ENCODE measurements at places on chromosomes 5 and 9.
A peak's percentile ranks its signal among the peaks of the same experiment; 100 is the strongest.

DNA sequence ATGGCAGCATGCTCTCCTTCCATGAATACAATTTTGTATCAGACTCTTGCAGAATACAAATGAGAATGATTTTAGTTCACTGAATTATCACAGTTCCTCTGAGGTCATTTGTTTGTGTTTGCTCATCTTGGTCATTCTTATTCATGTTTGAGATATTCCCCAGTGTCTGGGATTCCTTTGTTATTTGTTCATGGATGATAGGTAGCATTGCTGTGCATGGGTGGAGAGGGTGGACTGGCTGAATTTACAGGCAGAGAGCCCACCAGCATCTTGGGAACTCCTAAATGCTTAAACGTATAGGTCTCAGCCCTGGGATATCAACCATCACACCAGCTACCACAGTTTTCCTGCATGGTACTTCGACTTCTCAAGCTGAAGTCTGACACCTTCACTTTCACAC lies 459.8 kb downstream of the CCDC171 start:
- DNase-seq, result no peak

DNA sequence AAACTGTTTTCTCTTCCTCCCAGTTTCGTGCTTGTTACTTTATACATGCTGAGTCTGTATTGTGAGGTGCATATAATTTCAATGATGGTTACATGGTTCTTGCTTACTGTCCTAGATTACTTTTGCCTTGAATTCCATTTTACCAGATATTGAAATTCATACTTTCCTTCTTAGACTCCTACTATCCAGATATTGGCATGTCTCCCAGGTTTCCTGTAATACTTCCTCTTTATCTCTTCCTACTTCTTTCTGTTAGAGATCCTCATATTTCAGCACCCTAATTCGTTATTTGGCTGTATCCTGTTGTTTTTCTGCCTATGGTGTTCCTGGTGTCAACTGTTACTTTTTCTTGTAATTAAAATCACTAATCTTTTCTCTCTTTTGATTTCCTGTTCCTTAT lies 522.1 kb downstream of the CCDC171 start:
- DNase-seq, result no peak

DNA sequence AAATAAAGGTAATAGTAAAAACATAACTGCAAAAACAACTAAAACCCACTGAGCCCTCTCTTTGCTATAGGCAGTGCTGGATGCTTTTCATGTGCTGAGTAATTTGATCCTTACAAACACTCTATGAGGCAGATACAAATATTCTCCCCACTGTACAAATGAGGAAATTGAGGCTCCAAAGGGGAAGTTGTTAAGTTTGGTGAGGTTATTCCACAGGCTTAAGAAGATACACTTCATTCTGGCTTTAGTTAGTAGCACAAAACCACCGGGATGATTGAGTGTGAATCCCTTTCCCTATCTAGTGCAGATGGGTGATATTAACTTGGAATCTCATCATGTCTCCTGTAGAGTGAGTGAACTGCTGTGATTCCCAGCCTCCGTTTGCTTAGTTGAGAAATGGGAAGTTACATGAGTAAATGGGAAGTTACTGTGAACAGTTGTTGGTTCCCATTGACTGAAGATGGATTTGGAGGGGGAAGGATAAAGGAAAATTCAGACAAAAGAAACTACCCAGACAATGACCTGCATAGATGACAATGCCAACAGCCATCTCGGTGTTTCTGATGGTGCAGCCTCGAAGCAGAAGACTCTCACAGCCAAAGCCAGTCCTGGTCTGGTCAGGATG lies 208.3 kb downstream of the ATP10B start:
- no peak for DNase-seq

- no peak for DNase-seq
Measured at GRCh38 chr9:12640016-12640587, 53.1 kb upstream of the TYRP1 start.

GRCh38 chr5:80341016-80341775 lies 21.4 kb downstream of the SPZ1 start:
- DNase-seq, result no peak

- no peak for DNase-seq
Measured at GRCh38 chr5:130109152-130109551, 204.9 kb downstream of the CHSY3 start.

- peak; percentile 85 for DNase-seq
Measured at GRCh38 chr9:91422758-91423711, 597 bp downstream of the NFIL3 start.

DNA sequence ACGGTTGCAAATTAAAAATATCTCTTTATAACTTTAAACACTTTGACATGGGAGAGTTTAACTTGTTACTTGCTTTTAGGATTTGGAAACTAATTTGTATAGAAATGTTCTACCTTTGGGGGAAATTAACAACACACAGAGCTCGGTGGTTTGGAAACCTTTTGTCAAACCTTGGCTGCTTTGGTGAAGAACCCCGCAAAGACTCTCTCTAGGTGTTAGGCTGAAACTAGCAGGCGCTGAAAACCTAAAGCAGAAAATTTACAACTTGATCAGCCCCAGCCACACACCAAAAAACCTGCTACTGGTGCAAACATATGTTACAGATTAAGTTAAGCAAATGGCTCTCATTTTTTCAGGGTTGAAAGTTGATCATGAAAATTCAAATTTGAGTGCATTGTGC lies 25.8 kb downstream of the NR2F1 start:
- DNase-seq, result no peak

DNA sequence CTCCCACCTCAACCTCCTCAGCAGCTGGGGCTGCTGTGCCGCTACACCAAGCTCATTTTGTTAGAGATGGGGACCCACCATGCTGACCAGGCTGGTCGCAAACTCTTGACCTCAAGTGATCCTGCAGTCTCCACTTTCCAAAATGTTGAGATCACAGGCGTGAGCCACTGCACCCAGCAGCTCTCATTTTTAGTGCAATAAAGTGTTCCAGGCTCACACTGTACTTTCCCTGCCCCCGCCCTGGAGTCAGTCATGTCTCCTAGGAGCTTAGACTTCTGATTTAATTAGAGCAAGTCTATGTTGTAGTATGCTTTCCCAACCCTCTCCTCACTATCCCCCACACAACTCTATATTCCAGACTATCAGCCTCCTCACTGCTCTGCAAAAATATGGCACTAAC lies 238.0 kb upstream of the ACTBL2 start:
- DNase-seq, result no peak

- DNase-seq, result peak; percentile 14
Measured at GRCh38 chr5:132058646-132059042, 1.8 kb upstream of the IL3 start.
